Activated CD4-positive, alpha-beta T cell treated with anti-CD3 and anti-CD28 coated beads, Interleukin-2, amount 50 U/mL, for 16 hours (primary cell): ENCODE measurements at places on chromosomes 16 and 17.

DNA sequence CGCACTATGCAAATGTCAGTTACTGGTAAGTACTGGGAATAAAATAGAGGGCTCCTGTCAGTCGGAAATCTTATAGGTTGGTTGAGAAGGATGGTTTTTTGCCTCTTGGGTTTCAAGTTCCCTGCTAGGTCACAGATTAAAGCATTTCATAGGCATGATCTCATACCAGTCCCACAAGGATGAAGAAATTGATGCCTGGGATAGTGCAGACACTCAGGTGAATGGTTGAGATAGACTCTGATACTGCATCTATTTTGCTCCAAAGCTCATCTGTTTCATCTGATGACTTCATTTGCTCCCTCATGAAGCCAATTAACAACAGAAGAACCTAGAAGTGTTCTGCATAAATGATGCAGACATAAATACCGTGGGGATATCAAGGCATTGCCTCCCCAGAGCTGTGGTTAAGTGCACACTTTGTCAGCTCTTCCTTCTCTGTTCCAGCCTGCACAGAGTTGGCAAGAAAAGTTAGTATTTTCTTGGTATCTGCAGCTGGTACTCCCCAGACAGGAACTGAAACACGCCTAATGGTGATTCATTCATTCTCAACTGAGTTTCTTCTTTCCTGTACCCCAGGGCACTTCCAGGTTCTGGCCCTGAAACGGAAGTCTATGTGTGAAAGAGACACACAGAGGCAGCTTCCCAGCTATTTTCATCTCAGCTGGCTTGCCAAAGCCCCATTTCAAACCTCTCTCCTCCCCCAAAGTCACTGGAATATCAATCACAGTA lies 418.3 kb upstream of the SALL1 start:
- peak; percentile 28 for DNase-seq

- DNase-seq: no peak
Observed at GRCh38 chr16:81482329-81483063, 37.9 kb downstream of the CMIP start.

DNA sequence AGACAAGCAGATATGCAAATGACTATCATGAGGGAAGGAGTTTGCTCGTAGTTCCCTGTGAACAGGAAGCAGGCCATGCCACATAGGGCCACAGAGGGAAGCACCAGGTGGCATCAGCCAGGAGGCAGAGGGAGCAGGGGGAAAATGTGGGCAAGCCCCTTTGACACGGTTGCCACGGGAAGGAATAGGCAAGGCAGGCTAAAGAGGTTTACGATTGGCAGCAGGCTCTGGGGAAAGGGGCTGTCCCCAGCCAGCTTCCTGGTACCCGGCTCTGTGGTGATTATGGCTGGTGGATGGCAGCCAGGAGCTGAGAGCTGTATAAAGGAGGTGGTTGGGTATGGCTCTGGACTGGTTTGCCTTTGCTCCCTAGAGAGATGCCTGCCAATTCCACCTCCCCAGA lies 848 bp downstream of the CES3 start:
- DNase-seq: peak; percentile 23

DNA sequence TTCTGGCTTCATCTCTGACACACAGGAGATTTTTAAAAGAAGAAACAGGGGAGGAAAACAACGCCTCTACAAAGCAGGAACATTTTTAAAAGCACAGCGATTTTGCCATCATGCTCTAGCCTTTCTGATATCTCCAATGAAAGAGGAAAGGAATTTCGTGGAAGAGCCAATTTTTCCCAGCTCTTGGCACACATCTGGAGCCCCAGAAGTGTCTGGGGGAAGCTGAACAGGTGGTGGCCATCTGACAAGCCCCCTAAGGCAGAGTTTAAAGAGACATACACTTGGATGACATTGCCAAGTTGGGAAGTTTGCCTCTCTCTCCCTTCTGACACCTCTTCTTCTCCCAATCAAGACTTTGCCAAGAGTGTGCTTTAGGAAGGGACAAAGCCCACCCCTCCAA lies 82.1 kb downstream of the CCT6B start:
- no peak for DNase-seq

DNA sequence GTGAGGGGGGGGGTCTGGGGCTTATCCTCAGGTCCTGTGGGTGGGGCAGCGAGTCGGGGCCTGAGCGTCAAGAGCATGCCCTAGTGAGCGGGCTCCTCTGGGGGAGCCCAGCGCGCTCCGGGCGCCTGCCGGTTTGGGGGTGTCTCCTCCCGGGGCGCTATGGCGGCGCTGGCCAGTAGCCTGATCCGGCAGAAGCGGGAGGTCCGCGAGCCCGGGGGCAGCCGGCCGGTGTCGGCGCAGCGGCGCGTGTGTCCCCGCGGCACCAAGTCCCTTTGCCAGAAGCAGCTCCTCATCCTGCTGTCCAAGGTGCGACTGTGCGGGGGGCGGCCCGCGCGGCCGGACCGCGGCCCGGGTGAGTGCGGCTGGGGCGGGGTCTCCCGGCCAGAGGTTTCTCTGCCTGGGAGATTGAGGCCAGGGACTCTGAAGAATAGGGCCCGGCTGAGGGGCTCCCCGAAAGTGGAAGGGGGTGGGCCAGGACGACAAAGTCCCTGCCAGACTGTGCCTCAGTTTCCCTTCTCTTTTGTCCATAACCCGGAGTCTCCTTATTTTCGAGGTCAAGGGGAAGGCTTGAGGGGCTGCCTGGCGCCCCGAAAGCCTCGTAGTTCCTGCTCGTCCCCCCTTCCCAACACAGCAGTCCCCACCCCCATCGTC lies at the start of gene FGF11:
FGF11 (plus strand) TSS at position 51 of the 651 bp plus-strand sequence; CDS start at position 160, 109 bp downstream.
- no peak for DNase-seq

DNA sequence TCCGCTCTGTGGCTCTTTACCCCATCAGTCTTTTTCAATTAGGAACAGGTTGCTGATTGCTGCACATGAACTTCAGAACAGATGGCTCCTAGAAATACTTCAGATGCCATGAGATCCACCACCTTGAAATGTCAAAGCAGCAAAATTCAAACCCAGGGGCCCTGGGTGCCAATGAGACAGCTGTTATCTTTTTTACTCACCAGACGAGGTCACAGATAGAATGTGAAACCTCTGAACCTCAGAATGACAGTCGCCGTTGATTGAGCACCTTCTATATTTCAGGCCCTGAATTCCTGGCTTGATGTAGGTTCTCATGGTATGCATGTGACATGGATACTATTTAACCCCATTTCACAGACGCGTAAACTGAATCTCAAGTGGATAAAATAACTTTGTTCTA lies 63.0 kb downstream of the MAF start:
- no peak for DNase-seq

DNA sequence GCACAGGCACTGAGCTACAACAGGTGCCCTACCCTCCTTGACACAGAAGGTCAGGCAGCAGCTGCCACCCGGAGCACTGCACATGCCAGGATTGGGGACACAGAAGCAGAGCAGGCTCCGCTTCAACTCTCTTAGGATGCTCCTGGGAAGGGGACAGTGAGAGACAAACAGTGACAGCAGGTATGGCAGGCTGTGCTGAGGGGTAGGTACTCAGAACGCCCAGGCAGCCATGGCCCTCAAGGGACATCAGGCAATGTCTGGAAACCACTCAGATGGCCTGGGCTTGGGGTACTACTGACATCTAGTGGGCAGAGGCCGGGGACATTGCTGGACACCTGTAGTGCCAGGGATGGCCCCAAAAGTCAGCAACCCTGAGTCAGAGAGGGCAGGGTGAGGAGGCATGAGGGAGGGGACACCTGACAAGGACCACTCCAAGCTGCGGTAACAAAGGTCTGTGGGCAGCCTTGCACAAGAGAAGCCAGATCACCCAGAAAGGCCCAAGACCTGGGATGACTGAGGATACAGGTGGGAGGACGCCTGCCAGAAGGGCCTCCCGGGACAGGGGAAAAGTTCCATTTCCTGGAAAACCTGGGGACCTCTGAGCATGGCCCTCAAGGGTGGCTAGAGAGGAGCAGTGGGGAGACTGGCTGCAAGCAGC lies 21.2 kb downstream of the PEMT start:
- DNase-seq: no peak

DNA sequence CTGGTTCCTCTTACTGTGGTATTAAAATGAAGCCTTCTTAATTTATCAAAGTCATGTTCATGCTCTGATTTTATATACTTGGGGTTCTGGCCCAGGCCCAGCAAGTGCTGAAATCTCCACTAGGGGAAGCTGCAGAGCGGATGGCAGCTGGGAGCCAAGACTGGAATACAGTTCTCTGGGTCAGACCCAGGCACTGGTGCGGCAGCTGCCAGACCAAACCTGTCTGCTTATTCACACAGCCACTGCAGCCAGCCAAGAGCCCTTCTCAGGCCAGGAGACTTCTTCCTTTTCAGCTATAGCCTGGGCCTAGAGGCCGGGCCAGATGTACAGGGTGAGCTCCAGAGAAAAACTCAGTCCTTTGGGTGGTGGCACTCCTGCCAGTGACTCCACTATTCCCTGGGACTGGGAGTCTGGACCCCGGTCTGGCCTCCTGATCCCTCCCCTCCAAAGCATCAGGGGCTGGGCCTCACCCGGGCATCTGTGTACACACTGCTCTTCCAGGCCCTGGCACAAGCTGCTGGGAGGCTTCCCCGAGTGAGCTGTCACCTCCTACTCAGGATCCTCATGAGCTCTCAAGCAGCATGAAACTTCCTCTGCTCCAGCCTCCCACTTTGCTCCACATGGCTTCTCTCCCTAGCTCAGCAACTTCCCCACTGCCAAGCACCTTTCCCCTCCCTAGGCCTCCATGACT lies 24.4 kb downstream of the ATP6V0D1 start:
- no peak for DNase-seq

DNA sequence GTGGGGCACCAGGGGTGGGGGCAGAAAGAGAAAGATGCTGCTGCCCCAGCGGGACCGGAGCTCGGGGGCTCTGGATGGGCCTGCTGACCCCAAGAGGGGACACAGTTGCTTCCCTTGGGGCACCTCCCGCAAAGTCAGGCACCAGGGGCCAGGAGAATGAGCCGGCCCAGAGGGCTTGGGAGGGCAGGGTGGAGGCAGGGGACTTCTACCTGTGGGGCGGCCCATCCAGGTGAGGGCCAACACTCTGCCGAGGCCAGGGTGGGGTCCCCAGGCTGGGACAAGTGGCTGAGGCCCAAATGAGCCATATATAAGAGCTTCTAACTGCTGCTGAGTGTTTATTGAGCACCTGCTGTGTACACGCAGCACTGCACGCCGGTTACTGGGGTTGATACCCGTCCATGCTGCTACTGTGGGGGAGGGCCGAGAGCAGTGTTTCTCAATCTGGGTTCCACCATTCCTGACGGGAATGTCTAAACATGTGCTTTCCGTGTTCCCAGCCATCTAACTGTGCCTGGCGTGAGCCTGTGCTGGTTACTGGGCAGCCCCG lies 211.7 kb upstream of the GSE1 start:
- no peak for DNase-seq

- no peak for DNase-seq
Observed at GRCh38 chr17:37708616-37709212, 36.1 kb downstream of the HNF1B start.

DNA sequence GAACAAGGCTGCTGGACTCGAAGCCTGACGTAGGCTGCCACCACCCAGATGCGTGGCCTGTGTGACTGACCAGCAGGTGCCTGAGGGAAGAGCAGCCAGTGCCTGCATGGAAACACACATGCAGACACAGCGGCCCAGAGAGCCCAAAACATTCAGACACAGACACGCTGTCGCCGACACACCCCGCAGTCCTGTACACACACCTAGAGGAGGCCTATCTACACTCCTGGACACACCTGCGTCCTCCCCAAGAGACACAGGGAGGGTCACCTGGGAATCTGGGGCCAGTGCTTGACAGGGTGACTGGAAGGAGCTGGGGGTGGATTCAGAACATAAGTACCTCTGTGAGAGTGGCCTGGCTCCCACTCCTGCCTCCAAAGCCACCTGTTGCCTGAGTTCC lies 6.1 kb upstream of the TSPOAP1 start:
- peak; percentile 47 for DNase-seq

- no peak for DNase-seq
Observed at GRCh38 chr17:80111702-80112470, 10.5 kb downstream of the GAA start.

DNA sequence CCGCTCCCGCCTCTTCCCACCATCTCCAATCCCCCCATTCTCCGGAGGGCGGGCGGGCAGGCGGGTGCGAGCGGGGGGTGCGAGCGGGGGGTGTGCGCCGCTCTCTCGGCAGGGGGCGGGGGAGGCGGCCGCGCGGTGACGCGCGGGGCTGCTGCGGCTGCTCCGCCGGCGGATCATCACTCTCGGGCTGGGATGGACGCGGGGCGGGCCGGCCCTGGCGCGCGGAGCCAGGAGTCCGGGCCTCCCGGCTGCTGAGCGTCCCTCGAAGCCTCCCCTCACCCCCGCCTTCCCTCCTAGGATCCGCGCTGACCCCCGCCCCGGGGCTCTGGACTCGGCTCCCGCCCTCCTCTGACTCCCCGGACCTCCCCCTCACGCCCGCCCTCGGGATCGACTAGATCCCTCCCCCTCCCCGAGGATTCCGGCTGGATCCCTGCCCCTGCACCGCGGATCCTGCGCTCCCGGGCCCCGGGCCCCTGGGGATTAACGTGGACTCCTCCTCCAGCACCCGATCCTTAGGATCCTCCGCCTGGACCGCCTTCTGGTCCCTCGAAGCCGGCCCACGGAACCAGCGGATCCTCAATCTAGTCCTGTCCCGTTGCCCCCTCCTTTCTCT lies 946 bp upstream of the TMEM256 start:
- no peak for DNase-seq

DNA sequence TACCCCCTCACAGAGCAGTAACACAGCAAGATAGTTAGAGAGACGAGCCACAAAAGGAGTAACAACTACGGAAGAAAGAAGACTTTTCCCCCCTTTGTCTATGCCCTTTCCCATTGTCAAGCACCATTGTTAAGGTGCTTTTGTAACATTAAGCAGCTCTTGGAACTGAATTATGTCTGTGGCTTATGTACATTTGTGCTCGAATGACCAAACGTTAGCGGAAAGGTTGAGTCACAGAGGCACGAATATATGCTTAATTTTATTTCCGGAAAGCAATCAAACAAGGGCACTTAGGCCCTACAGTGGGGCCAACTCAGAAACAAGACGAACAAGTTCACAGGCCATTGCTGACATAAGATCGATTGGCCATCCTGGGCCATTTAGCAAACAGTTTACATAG lies 109.5 kb downstream of the ANKFN1 start:
- no peak for DNase-seq

GRCh38 chr17:13727441-13728171 lies 125.9 kb upstream of the HS3ST3A1 start:
- DNase-seq: no peak

- no peak for DNase-seq
Observed at GRCh38 chr17:37766971-37767370, 22.1 kb upstream of the HNF1B start.

- peak; percentile 84 for DNase-seq
Observed at GRCh38 chr16:77807-78443, at the start of gene MPG. Gene MPG (plus strand): TSS chr16:78225. CDS start chr16:78310, 85 bp downstream.

DNA sequence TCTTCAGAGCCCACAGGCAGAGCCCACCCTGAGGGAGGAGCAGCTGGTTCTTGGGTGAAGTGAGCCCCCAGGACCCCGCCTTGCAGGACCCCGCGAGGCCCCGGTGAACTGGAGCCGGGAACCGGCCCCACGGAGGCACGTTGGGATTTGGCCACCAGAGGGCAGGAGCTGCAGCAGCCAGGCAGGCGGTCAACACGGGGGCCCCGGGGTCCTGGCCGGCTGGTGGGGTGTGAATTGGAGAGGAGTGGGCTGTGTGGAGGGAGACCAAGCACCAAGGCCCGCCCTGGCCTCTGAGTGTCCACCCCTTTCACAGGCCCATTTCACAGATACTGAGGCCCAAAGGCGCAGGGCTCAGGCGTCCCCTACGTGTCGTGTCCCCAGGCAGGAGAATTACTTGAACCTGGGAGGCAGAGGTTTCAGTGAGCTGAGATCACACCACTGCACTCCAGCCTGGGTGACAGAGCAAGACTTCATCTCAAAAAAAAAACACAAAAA lies 2.2 kb downstream of the DPEP1 start:
- DNase-seq: no peak

GRCh38 chr17:82615084-82616020 lies 32.9 kb downstream of the WDR45B start:
- no peak for DNase-seq
